ENCODE measurements at places on chromosomes 5 and 9.

GRCh38 chr9:21770871-21771560, 31.4 kb upstream of the MTAP start:
- DNase-seq: peak; percentile 87

- no peak for DNase-seq
Observed at GRCh38 chr5:79456890-79457583, 56.9 kb downstream of the HOMER1 start.

DNA sequence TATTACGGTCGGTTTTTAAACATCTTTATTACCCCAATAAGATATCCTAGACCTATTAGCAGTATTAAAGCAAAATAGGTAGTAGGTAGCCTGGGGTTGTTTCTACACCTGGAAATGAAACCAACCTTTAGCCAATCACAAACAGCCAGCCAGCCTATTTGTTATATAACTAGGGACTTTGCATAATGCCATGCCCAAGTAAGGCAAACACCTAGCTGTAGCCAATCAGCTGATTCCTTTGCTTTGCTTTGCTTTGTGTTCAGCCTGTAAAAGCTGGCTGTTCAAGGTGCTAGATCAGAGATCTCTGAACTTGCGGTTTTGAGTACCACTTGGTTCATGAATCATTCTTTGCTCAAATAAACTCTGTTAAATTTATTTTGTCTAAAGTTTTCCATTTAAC, 46.5 kb upstream of the SETD9 start:
- no peak for DNase-seq

- peak; percentile 51 for DNase-seq
Observed at GRCh38 chr5:142466195-142466971, 141.6 kb upstream of the SPRY4 start.

GRCh38 chr5:110865400-110866094, 126.7 kb downstream of the SLC25A46 start:
- DNase-seq: peak; percentile 37

DNA sequence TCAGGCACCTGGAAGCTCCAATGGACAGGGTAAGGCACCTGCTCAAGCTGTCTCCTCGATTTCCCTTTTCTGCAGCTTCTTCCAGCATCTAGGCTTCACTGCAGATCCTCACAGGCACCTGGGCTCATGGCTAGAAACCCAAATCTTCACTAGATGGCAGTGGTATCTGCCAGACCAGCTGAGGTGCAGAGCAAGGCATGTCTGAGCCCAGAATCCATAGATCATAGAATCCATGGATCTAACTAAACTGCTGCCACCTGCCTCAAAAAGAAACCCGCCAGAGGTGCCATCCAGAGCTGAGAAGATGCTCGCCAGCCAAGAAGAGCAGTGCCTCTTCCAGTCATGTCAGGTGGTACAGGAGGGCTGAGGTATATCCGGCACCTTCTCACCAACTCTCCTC, 6.9 kb downstream of the SHC3 start:
- no peak for DNase-seq

DNA sequence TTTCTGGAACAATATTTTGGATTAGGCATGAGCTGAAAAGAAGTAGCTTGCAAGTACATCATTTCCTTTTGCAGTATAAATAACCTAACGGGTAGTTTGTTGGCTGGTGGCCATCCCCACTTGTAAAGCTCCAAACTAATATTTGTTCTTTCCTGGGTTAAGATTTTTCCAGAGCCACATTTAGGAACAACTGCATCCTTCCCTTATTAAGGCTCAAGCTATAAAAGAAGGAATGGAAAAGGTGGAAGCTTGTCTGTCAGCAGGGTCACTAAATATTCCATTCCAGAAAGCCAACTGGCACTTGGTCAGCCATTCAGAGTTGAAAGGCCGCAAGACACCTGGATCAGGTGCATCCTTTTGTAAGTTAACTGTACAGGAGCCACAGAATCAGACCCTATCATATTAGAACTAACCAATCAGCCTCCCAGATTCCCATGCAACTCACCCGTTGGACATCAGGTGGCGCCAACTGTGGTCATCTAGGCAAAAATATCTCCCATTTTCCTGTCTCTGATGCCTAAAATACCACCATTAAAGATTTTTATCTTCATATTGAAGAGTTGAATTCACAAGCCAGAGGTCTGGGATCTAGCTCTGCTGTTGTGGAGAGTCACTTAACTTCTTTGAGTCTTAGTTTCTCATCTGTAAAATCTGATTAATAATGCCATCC, 82.9 kb downstream of the PTCD2 start:
- DNase-seq: no peak

DNA sequence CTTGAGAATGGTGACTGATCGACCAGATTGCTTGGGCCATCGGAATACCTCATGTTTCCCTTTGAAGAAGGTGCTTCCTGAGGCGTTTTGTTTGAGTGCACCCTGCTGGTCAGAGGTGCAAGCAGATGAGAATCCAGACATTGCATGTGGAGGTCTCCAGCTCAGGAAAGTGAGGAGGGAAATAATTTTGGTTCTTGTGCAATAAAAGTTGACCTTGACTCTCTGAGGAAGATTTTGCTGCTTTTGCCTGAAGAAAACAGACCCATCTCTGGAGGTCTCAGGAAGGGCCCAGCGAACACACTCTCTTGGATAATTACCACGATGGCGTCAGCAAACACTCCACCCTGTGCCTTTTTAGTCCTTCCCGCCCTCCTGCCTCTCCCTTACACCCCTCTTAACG, 69.7 kb downstream of the GRAMD2B start:
- no peak for DNase-seq

- DNase-seq: peak; percentile 98
Observed at GRCh38 chr9:122159026-122159924, at the start of the genes MORN5 and NDUFA8. TSS of gene MORN5 (plus strand) at chr9:122159908. CDS start at chr9:122159973, 65 bp downstream. TSS of gene NDUFA8 (minus strand) at chr9:122159779. CDS start at chr9:122159677, 102 bp downstream.

- no peak for DNase-seq
Observed at GRCh38 chr5:398475-399295, 44.3 kb upstream of the EXOC3 start.

- no peak for DNase-seq
Observed at GRCh38 chr5:59036274-59036961, 453.5 kb downstream of the RAB3C start.

DNA sequence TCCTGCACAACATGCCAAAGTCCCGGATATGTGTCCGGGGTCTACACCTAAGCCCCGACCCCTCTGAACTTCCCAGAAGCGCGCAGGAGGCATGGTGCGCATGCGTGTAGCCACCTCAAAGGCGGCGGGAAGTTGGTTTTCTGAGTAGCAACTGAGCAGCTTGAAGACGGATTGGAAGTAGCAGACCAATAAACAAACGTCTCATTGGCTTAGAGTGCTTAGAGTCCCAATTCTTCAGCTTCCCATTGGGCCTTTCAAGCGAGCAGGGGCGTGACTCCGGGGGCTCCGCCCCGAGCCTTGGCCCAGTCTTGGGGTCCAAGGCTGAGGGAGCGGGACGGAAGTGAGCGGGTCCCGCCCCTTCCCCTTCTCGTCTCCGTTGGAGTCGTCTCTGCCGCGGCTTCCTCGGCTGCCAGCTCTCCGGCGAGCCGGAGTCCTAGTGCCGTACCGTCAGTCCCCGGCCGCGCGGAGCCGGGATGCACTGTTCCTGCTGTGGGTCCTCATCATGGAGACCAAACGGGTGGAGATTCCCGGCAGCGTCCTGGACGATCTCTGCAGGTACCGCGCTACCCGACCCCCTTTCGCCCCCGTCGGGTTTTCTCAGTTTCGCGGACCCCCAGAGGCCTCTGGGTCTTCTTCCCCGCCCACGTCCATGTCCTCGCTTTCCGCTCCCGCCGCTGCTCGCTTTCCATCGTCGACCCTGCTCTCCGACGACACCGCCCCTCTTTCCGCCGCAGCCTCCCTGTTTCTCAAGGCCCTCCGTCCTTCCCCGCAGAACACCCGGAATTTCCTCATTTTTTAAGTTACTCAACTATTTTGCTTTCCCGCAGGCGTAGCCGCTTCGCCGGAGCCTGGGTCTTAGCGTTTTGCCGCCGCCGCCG, at the start of gene DCP2:
Gene DCP2, plus strand, starts transcription at position 367 of the 878 bp plus-strand sequence. Its CDS starts 136 bp downstream, at position 503.
- peak; percentile 96 for DNase-seq

- DNase-seq: no peak
Observed at GRCh38 chr5:146574713-146575112, 58.7 kb upstream of the GPR151 start.

- DNase-seq: no peak
Observed at GRCh38 chr5:175887463-175887862, 16.1 kb downstream of the CPLX2 start.

GRCh38 chr5:139243425-139243970, 45.3 kb upstream of the SIL1 start:
- no peak for DNase-seq

DNA sequence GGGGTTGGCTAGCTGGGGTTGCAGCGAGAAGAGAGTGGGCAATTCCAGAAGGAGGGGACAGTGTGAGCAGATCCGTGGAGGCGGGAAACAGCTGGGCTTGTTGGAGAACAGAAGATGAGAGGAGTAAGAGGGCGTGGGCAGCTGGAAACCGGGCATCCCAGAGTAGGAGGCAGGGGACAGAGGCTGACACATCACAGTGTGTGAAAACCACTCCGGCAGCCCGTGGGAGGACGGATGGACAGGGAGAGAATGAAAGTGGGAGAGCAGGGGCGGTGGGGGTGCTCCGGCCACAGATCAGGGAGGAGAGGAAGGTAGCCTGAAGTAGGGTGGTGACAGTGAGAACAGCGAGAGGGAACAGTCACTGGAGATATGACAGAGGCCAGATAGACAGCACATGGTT, 8.3 kb upstream of the PSMB7 start:
- no peak for DNase-seq

DNA sequence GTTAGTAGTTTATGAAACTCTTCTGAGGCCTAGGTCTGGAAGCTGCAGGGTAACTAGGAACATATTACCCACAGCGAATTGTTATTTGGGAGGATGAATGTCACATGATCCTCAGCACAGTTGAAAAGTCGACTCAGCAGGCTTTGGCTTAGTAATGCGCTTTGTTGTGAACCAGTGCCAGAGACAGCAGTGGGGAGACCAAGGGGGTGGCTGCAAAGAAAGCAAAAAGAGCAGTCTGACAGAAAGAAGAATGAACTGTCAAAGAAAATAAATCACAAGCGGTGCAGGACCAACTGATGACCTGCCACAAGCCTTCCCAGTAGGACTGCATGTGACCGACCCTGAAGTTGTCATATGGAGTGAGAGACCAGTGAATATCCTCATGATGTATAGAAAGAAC, 170.0 kb downstream of the CCDC171 start:
- DNase-seq: no peak

DNA sequence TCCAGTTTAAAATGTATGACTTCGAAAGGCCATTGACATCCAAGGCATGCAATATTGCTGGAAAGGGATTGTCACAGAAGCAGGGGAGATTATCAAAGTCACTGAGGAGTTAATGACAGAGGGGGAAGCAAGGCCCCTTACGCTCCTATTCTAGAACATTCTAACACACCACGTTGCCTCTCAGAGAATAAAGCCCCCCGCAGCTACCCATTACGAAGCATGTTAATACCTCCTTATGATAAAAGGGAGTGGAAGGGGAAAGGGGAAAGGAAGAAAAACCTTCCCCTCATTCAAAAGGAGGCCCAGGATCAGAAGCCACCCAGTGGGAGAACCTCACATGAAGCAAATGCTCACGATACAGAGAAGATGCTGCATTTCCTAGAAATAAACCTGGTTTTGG, 213.6 kb downstream of the DAB2IP start:
- no peak for DNase-seq

GRCh38 chr5:144712090-144712489, 541.4 kb downstream of the KCTD16 start:
- no peak for DNase-seq

DNA sequence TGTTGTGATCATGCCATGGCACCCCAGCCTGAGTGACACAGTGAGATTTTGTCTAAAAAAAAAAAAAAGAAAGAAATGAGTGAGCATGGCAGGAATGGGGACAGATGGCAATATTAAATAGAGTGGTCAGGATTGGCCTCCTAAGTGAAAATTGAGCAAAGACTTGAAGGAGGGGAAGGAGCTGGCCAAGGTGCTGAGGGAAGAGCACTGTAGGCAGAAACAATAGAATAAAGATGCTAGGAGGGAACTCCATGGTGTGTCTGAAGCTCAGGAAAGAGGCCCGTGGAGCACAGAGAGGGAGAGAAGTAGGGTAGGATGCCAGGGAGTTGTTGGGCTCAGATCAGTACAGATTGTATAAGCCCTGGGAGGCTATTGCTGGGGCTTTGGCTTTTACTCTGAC, 64.4 kb upstream of the PCAT7 start:
- DNase-seq: no peak

DNA sequence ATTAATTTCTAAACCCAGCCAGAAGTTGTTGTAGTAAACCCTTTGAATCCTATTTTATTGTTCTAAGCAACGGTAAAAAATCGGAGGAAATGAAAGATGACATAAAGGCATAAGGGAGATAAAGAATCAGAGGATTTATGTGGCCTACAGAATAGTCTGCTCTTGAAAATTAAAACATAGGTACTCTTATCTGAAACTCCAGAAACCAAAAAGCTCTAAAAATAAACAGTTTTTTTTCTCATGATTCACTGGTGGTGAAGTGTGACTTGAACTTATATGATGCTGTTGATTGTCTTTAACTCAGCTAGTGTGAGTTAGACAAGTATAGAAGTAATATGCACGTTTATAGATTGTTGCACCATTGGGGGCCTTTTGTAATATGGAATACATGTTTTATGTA, 80.3 kb downstream of the HSD17B4 start:
- DNase-seq: no peak

DNA sequence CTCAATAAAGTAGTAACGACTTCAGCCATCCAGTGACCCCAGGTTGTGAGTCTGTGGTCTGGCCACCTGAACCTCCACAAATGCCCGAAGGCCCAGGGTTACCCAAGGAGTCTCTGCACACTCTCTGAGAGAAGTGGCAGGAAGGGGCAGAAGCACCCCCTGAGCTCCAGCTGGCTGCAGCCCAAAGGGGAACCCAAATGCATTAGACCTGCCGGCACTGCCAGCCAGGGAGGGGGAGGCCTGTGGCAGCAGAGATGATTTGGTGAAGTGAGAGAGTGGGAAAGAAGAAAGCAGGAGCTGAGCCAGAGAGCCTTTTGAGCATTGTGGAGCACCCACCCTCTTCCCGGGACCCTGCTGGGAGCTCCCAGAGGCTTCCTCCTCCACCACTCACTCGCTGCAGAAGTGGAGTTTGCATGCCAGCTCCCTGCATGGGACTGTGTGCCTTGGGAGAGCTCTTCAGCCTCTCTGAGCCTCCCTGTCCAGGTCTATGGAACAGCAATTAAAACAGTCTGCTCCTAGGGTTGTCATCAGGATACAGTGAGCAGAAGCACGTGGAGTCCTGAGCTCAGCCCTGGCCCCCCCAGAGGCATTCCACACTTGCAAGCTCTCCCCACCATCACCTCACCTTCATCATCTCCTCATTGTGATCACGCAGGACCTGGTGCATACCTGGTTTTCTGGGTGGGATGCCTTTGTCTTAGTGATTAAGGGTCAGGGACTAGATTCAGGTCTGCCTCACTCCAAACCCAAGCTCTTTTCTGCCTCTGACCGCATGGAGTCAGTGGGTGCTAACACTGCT, 13.8 kb upstream of the ANGPTL2 start:
- no peak for DNase-seq

DNA sequence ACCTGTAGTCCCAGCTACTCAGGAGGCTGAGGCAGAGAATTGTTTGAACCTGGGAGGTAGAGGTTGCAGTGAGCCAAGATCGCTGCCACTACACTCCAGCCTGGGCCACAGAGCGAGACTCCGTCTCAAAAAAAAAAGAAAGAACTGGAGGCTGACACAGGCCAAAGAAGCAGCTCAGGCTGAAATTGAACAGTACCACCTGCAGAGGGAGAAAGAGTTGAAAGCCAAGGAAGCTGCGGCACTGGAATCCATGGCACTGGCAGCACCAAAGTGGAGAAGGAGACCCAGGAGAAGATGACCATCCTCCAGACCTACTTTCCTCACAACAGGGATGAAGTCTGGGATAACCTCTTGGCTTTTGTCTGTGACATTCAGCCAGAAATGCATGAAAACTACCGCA, 11.3 kb upstream of the TMEM141 start:
- DNase-seq: no peak
